HuH-7 (cell line): ENCODE measurements at places on chromosomes 4 and X.

DNA sequence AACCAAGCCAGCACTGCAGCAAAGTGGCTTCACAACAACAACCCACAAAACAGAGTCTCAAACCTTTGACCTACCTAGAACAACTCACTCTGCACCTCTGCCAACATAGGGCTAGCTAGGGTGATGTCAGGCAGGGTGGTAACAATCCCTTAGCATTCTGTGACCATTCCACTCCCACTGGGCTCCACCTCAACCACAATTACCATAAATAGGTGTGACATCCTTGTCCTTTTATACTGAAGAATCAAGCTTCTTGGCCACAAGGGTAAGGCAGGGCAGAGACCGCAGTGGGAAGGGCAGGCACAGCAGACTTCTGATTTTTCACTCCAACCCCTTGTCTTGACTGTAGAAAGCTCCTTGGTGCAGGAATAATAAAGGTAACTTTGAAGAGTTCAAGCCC lies 795.4 kb upstream of the DIAPH2 start:
- no peak for DNase-seq

GRCh38 chr4:52372269-52372668 lies 286.8 kb downstream of the USP46 start:
- no peak for DNase-seq

DNA sequence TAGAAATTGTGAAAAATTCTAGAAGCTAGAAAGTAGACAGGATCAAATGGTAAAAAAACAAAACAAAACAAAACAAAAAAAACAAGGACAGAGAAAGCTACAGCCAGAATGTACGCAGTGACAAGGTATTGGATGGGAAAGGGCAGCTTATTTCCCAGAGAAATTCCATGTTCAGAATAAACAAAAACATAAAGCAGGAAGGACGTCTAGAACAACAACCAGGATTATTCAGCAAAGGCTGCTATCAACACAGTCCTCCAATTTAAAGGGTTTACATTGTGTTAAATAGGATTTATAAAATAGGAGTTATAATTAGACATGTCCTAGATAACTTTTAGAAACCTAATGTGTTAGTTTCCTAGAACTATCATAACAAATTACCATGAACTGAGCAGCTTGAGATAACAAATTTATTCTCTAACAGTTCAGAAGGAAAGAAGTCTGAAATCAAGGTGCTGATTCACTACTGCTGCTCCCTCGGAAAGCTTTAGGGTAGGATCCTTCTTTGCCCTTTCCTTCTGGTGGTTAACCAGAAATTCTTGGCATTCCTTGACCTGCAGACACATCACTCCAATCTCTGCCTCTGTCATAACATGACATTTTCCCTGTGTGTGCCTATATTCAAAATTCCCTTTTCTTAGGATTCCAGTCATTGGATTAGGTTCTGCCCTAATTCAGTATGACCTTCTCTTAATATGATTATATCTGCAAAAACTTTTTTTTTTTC lies 175.6 kb downstream of the SNCA start:
- no peak for DNase-seq

DNA sequence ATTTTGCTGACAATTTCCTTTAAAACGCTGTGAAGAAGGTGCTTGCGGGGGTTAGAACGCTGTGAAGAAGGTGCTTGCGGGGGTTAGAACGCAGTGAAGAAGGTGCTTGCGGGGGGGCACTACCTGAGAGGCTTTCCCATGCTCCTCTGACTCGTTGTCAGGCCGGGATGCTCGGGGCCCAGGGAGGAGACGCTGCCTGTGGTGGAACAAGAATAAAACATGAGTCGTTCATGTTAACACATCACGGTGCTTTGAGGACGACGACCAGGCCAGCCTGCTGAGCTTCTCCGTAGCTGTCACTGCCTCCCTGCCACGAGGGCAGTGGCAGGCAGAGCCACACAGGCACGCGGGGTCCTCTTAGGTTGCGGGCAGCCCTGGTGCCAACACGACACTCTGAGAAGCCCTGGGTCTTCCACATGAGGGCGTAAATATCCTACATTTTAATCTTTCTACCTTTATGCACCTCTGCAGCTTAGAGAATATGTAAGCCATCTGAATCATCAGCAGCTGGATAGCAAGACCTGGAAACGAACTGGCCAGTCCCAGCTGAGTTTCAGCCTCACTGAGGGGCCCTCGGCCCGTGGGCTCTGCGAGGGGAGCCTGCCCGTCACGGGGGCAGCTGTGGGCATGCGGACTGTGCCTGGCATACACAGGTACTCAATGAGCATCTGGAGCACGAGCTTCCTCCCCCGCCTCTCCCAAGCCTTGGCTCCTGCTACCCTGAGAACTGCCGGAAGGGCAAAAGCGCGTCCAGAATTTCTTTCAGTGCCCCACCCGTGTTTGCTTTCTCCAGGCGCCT lies 47.0 kb downstream of the FGFRL1 start:
- no peak for DNase-seq

DNA sequence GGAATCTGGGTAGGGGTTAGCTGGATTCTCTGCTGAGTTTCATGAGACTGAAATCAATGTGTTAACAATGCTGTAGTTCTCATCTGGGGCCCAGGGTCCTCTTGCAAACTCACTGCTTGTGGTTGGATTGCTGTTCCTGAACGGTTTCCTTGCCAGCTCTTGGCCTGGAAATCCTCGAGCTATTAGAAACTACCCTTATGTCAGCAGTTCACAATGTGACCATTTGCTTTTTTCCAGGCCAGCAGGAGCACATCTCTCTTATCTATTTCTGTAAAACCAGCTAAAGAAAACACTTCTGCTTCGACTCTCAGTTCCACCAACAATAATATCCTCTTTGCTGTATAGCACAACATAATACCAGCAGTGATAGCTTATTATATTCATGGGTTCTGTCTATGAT lies 140.1 kb upstream of the TRAM1L1 start:
- DNase-seq = no peak

- no peak for DNase-seq
Measured at GRCh38 chr4:189763583-189763982, 177.1 kb upstream of the FRG1 start.

DNA sequence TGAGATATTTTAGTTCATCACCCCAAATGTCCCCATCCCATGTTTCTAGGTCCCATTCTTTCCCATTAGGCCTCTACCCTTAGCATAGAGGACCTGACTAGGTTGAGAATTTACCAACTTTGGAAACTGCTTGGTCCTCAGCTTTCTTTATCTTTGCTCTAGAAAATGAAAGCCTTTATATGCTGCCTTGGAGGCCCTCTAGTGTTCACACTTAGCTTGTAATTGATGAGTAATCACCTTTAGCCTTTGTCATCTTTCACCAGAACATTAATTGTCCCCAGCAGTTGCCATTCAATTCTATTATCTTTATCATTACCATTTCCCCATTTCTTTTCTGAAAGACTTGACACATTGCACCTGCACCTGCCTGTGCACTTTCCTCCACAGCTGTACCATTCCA lies 589.2 kb upstream of the NR3C2 start:
- no peak for DNase-seq

- no peak for DNase-seq
Measured at GRCh38 chr4:31041385-31041784, 321.2 kb downstream of the PCDH7 start.

- no peak for DNase-seq
Measured at GRCh38 chr4:176270669-176271068, 1.6 kb upstream of the ASB5 start.

GRCh38 chrX:11336201-11336600 lies 43.0 kb downstream of the AMELX start:
- DNase-seq = no peak

DNA sequence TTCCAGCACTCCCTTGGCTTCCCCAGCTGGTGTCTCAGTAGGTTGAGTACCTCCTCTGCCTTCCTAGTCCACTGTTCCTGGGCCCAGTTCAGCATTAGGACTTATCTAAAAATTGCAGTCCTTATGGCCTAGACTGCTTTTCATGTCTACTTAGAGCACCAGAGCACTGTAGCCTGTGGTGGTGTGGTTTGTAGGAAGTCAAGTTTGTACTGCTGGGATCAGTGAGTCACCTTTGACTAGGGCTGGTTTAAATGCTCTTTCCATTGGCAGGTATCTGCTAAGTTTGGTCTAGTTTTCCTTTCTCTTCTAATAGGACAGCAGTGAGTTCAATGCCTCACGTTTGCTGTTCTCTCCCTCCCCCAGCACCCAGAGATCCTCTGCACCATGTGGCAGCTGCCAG lies 233.6 kb upstream of the WDFY3 start:
- DNase-seq = no peak

DNA sequence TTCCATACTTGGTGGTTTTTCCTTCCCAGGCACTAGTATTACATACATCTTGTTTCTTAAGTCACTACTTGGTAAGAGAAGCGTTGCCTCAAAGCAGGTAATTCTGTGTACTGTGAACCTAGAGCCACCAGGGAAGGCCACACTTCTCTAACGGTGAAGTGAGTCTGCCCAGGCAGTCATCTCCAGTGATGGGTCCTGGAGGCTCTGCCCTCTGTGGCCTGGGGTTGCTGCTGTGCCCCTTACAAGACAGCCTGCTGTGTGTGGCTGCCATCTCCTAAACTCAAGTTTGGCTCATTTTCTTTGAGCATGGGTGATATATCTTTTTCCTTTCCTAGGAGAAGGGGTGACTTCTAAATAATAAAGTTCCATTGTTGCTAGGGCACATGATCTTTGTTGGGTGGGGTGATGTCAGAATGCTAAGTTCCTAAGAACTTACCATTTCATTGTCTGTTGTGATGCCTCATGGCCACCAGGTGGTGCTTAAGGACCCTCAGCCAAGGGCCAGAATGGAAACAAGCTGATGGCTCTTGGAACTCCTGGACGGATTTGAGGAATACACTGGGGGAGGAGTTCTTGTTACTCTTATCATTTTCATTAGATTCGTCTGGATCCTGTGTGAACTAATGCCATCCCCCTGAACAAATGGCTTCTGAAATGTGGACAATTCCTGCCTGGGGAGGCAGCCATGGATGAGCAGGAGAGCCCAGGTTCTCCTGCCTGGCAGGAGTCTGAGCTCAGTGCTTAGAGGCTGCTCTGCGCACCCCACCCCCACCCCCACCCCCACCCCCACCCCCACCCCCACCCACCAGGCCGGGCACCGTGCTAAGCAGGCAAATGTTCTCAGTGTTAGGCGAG lies 41.1 kb upstream of the WDR1 start:
- DNase-seq = peak; percentile 52
